HS-5 (cell line): ENCODE measurements at places on chromosomes 12 and 14.

DNA sequence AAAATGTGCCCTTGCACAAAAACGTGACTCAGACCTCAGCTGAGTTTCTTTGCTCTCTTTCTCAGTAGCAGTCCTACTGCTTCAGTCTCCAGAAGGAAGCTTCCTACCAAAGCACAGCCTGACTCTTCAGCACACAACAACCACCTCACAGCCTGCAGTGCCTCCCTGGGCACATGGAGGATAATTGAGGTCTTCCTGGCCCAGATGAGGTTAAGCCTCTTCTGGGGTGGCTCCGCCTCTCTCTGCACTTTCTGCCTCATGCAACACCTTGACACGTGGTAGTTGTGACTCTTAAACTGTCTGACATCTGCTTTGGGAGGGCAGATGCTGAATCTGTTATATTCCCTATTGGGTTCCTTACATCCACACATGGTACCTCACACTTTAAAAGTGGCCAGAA is 33.8 kb downstream of the GIT2 start:
- no peak for DNase-seq

DNA sequence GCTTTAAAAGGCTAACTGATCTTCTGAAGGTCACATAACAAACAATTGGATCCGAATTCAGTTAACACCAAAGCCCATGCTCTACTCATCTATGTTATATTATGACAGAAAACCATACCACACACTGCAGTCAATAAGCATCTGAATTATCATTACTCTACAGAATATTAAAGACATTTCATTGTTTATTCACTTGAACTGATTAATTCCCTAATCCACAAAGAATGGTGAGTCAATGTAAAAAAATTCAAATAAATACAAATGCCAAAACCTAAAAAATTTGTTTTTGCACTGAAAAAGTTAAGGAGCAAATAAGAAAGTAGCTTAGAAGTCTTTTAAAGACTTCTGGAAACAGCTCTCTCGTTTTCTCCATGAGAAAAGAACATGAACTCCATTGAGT is 13.7 kb downstream of the NID2 start:
- no peak for DNase-seq

- DNase-seq: no peak
Measured at GRCh38 chr12:82912406-82912805, 225.7 kb downstream of the TMTC2 start.

DNA sequence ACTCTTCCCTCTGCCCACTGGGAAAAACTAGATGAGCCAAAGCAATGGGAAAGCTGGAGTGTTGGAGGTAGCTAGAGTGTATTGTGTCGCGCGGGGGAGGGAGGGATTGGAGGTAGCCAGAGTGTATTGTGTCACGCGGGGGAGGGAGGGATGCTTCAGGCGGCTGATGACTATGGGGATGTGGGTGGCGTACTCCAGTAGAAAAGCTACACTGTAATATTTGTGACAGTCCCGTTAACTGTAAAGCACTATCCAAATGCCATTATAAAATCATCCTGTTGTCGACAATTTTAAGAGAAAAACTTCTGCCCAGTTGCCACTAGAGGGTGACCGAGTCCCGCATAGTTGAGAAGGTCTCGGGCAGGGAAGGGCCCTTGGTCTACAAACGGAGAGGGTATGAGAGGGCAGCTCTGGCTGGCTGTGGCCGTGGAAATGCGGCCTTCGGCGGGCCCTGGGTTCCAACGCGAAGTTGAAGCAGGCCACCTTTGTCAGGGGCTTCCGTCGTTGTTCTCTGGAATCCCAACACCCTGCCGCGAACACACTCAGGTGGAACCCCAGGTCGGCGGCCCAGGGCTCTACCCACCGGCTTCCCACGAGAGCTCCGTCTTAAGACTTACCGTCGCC is 15.1 kb upstream of the PLEK2 start:
- peak; percentile 28 for DNase-seq

- DNase-seq: peak; percentile 59
Measured at GRCh38 chr14:34113005-34113511, 162.2 kb upstream of the EGLN3 start.

DNA sequence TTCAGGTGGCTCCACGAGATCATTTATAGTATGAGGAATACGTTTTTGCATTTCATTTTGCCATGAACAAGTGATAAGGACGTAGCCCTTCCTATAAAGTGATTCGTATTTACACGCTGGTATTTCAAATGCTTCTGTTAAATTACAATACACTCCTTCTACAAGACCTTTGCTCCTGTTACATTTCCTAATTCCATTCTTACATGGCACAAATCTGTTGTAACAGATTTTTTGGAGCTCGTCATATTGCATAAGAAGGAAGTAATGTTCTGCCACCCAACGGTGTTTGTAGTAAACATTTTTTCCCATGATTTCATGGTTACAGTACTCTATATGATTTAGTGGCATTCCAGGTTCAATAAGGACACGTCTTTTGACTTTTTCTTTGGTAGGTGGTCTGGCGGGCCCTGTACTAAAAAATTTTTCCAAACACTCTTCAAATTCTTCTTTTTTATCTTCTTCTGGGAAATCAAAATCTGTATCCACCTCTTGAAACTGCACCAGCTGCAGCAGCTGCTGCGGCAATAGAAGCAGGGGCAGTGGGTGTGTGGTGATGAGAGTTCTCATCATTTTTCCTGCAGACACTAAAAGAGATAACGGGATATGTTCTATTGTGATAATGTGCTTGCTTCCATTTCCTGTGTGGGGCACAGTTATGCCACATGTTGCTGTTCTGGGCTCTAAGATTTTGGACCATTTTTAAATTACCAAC is 4.2 kb downstream of the RNASE9 start:
- DNase-seq: no peak

DNA sequence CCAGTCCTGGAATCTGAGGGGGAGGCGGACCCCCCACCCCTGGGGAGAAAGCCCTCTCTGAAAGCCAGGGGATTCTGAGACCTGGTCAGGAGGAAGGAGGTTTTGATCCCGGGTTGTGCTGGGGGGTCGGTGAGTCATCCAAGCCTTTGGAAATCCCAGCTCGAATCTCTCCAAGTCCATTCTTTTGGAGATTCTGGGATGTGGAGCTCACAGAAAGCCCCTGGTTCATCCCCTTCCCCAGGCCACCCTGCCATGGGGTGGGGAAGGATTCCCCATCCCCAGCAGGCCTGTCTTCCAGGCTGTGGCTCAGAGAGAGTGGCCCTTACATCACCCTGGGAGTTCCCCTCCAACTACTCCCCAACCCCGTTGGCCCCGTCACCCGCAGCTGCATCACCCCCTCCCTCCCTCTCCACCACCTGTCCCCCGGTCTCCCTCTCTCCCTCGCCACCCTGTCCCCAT is 14.3 kb downstream of the EXOC3L4 start:
- peak; percentile 39 for DNase-seq

- no peak for DNase-seq
Measured at GRCh38 chr12:132469423-132469822, 20.5 kb upstream of the FBRSL1 start.

DNA sequence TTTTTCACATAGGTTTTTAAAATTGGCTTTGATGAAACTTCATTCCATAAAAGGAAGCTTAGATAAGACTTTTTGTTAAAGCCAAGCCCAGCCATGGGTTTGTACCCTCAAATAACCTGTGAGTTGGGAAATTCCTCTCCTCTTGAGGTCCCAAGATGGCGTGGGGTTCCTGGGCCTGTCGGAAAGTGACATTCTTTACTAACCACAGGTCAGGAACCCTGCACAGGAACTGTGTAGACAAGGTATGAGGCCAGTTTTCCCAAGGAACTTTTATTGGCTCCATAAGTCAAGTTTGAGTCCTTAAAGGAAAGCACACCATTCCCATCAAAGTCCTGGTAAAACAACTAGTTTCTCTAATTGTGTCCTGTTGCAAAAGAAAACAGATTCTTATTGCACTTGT is 65.0 kb upstream of the AMN start:
- DNase-seq: no peak

GRCh38 chr12:72189266-72189665 is 82.9 kb upstream of the TRHDE start:
- no peak for DNase-seq

DNA sequence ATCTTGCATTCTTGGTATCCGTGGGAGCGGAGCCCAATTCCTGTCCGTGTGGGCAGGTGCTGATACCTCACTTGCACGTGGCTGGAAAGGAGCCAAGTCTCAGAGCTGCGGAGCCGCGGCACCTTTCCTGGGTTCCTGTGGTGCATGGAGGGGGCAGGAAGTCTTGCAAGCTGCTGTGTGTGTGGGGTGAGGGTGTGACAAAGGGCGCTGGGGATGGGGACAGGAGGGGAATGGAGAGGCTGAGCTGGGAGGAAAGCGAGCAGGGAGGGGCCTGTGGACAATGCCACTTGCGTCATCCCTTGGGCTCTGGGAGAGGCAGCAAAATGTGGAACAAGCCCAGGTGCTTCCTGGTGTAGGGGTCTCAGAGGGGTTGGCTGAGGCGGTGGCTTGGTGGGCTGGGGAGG is 86.7 kb downstream of the CALM1 start:
- no peak for DNase-seq
